Glutamatergic neuron (in vitro differentiated cells): ENCODE measurements at places on chromosomes 6 and 20. TPM values are rescaled to one million over a fixed set of nuclear protein-coding genes. Genes with fewer than 3 reads are reported as not detected.

GRCh38 chr6:13813026-13813425 lies 1.3 kb downstream of the MCUR1 start:
- DNase-seq: no peak

GRCh38 chr6:41092421-41093140 lies 19.8 kb downstream of the NFYA start:
- DNase-seq: no peak

DNA sequence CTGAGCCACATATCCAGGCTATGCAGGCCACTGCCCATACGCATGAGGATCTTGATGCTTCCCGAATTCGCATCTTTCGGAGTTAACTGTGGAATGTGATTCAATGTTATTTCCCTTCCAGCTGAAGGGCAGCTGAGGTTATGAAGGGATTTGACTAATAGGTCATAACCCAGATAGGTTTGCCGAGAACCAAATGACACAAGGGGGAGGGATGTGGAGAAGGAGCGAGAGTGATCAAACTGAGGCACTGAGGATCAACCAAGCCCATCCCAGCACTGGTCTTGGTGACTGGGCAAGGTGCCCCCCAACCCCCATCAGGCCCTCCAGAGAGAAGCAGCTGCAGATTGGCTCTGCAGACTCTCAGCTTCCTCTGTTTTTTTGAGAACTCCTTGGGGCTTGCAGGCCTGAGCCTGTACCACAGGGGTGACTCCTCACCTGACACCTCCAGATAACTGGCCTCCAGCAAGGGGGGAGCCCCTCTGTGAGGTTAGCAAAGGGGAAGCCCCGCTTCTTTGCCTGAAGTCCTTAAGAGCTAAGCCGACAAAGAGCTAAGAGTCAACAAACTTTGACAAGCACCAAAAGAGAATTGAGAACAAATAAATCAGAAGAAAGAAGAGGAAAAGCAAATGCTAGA lies 185.9 kb downstream of the PDE7B start:
- DNase-seq: no peak

DNA sequence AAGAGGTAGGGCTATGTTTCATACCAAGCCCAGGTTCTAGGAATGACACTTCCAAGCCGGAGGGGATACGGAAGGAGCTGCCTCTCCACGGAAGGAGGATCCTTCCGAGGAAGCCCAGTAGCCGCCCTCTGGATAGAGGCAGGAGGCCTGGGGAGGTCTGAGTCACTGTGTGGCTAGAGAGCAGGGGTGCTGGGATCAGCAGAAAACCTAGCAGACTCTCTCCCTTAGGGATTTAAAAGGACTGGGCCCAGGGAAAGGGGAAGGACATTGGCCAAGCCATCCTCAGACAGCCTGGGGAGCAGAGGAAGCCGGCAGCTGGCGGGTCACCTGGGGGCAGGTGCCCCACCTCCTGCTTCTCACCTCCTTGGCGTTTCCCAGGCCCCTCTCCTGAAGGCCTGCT lies 36.6 kb upstream of the NFATC2 start:
- DNase-seq: no peak

The PNPLA1 gene
- not detected for total RNA-seq
